Activated gamma-delta T cell treated with Interleukin-2 at 50 U/mL for 16 hours (primary cell): ENCODE measurements at places on chromosomes 12 and 14.

GRCh38 chr12:1369938-1370500, 224.4 kb downstream of the FBXL14 start:
- no peak for DNase-seq

GRCh38 chr12:78864403-78864869, at the start of gene SYT1:
Gene SYT1, plus strand, starts transcription at chr12:78864774.
- DNase-seq = no peak

DNA sequence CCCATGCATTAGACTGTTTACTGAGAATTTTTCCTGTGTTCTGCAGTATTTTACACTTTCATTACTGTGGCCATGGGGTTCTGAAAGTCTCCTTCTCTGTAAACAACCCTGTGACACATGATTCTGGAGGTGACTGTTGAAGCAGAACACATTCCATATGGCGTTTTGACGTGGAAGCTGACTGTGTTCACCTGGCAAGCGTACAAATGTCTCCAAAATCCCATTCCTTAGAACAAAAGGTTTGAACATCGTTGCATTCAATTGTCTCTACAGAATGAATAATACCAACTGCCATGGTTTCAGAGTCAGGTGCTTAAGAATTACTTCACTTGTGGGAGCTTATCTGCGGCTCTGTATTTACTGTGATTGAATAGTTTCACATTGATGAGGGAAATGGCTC, 485.6 kb upstream of the TMEM132C start:
- DNase-seq = no peak

- no peak for DNase-seq
Observed at GRCh38 chr12:120618954-120619615, 21.3 kb upstream of the CABP1 start.

DNA sequence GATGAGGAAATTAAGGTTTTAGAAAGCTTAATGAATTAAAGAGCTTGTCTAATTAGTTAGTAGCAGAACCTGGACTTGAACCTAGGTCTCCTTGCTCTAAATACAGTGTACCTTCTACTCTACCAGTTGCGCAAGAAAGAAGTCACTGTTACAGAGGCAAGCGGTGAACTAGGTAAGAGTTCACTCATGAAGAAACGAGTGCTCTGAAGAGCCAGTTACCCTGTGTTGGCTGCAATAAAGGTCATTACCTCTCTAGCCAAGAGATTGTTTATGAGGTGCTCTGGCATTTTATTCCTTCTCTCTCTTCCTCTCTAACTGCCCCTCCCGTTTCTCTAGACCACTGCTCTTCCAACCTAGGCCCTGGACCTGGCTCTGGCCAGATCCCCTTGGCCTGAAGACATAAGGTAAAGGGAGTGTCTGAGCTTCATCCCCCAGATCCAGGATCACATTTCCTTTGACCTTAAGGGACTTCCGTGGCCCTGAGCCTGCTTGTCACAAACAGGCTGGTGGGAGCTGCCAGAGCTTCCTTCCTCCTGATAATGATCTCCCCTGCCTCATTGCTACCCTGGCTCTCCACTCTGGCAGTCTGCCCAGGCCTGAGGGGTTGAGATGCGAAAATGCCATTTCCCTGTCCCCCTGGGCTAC, 1.9 kb downstream of the RNASE7 start:
- DNase-seq = no peak

DNA sequence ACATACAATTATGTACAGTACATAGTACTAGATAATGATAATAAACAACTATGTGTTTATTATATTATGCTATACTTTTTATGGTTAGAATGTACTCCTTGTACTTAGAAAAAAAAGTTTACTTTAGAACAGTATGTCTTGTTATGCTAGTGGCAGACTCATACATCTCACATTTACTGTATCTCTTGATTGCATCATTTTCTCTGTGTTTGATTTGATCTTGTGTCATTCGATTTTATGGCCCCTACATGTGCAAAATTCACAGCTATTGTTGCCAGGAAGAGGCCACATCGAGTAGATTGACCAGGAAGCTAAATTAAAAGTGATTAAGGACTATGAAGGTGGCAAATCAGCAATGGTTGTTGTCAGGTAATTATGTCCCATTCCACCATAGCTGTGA, 153.0 kb downstream of the PCNX1 start:
- no peak for DNase-seq

DNA sequence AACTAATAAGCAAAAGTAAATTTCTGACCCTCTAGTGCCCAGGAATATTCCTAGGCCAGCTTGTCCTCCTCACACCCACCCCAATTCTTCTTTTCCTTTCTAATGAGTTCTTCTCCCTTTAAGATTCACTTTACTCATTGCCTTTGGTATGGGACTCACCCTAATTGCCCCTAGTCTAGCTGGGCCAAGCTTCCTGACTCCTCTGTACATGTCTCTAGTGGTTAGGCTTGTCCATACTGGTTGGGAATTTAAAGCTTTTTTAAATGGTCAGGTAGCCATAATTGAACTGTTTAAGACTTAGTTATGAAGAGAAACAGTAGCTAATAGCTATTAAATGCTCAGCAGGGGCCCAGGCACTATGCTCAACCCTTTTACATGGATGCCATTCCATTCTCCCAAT, 248.2 kb downstream of the C12orf42 start:
- no peak for DNase-seq

DNA sequence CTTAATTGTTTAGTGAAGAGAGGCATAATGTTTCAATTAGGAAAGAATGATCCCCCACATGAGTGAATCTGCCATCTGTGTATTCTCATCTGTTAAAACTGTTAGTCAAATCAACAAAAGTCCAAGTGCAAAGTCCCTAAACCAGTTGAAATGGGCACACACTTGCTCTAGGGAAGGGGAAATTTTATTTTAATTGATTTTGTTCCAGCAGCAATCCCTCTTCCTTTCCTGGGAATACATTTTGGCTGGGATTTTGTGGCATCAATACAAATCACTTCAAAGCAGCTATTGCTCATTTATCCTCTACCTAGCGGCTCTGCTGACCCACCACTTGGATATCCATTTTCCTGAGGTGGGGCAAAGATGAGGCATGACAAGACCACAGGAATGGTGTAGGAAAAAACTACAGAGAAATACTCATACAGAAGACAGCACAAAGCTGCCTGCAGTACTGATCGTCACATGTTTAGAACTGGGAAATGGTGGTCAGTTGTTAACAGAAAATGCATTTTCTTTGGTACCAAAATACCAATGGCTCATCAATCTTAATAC, 9.8 kb upstream of the SSTR1 start:
- DNase-seq = no peak

- no peak for DNase-seq
Observed at GRCh38 chr14:95221531-95221930, 64.2 kb upstream of the DICER1 start.

DNA sequence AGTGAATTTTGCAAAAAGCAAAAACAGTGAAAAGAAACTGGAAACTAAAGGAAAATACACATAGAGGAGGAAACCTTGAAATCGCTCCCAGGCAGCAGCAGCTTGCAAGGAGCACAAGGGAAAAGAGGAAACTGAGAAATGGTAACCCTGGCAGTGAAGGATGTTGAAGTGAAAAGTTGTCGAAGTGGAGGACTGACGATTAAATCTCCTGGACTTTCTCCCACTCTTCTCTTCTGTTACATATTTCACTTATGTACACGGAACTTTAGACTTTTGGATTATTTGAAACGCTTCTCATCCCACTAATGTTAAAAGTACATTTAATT, 388.8 kb upstream of the USP15 start:
- DNase-seq = no peak

- no peak for DNase-seq
Observed at GRCh38 chr12:113233967-113234366, 12.7 kb downstream of the TPCN1 start.

DNA sequence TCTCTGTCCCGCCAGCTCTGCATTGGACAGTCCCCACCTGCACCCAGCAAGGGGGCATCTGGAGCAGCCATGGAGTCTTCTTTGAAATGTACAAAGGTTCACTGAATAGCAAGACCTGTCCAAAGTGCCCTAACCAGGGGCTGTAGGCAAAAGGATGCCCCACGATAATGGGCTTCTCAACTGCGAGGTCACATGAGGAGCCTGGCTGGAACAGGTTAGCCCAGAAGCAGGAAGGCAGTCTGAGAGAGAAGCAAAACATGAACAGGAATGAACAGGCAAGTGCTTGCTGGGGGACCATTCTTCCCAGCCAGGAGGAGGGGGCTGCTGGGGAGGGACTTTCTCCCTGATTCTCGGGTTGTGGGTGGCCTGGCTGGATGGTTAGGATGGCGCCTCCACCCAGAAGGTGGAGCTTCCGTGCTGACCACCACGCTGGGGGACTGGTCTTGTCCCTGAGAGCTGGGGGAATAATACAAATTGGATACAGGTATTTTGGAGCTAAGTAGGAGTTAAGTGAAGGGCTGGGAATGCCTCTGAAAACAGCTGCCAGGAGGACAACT, 7.1 kb downstream of the KRT85 start:
- DNase-seq = no peak

GRCh38 chr12:17793854-17794253, 296.1 kb downstream of the RERGL start:
- no peak for DNase-seq

DNA sequence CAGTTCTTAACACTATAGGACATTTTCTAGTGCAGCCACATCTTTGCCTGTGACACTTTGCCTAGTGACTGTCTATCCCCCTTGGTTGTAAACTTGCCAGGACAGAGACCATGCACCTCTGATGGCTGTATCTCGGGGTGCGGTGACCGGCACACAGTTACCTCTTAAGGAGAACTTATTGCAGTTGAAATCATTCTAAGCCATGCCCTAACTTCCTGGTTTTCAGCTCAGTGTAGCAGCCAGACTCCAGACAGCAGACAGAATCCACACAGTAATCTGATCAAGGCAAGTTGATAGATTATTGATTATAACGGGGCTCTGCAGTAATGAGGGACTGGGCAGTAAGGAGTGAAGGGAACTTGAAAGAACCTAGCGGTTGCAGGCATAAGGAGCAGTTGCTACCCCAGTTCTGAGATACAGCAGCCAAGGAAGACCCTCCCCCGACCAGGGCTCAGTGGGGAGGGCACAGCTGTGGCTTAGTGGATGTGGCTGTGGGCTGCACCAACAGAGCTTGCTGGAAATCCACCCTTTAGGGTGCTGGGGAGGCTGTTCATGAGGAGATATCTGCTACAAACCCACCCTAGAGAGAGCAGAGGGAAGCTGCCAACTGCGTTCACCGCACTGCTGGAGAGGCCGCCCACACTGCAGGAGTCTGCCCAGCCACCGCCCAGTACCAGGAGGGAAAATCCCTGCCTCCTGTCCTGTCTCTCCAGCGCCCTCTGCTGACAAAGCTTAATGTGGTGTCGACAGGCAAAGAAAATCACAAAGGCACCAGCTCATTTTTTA, 58.2 kb upstream of the BEGAIN start:
- DNase-seq = peak; percentile 79

DNA sequence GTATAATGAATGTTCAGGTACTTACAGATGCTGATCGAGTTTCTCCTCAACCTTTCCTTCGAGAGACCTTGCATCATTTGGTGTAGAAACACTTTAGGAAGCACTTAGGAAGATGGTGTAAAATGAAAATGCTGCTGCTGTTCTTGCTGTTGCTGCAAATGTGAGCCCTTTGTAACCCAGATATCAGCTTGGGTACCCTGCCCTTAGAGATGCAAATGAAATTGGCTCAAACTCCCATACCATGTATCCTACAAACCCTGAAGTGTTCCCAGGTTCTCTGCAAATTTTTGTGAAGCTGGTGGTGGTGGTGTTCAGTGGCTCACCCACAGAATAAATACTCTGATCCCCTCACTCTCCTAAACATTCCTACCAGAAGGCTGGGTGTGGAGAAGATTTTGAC, 130.8 kb downstream of the SLC25A47 start:
- DNase-seq = no peak

DNA sequence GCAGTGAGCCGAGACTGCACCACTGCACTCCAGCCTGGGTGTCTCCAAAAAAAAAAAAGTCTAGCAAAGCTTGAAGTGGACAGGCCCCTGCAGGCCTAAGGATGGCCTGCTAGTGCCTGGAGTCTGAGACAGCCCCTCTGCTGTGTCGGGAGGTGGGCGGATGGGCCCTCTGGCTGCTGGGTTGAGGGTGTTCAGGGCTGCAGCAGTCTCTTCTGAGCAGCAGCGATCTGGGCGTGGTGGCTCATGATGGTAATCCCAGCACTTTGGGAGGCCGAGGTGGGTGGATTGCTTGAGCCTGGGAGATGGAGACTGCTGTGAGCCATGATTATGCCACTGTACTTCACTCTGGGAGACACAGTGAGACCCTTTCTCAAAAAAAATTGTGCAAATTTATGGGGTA, 57.0 kb downstream of the ADCK1 start:
- no peak for DNase-seq

GRCh38 chr12:46487567-46488131, 115.1 kb upstream of the SLC38A2 start:
- DNase-seq = no peak

- DNase-seq = no peak
Observed at GRCh38 chr12:18221726-18222125, 39.6 kb upstream of the PIK3C2G start.

DNA sequence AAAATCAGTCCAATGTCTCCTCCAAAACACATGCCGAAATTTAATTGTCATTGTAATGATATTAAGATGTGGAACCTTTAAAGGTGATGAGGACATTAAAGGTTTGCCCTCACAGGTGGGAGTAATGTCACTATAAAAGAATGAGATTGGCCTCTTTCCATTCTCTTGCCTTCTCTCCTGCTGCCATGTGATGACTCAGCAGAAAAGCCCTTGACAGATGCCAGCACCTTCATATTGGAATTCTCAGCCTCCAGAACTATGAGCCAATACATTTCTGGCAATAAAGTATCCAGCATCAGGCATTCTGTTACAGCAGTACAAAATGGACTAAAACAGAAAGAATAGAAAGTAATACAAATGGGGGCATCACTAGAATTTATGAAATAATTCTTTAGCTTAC, 609.7 kb downstream of the SLC16A7 start:
- no peak for DNase-seq

DNA sequence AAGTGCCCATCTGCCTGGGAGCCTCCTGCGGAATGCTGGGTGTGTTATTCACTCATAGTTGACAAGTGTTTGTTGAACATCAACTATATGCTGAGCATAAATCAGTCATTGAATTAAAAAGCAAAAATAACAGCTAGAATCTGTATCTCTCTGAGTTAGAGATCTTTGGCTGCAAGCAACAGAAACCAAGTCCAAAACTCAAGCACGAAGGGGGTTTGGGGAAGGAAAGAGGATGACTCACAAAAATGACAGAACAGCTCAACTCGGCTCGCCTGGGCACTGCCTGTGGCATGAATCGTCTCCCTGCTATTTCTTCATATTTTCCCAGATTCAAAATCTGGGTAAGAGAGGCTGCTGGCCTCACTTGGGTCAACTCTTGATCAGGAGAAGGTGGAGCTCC, 72.6 kb upstream of the NCOR2 start:
- DNase-seq = no peak

DNA sequence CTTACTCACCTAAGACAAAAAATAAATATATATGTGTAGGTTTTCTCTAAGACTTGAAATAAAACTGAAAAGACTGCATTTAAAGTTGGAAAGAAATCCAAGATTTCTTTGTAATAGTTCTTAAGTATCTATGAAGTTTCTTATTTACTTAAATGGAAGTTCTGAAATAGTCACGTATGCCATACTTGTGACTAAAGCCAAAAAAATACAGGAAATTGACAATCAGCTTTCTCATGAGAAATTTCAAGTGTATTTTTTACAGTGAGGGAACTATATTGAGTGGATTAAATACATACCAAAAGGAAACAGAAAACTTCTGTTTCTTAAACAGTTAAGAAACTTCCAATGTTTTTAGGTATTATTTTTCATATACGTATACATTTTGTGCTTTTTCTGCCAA, 188.1 kb downstream of the DPY19L2 start:
- no peak for DNase-seq
